Thyroid gland (tissue), 4 donors: ENCODE measurements at places on chromosomes 12 and 14. TPM values are rescaled to one million over a fixed set of nuclear protein-coding genes. Genes with fewer than 3 reads are reported as not detected.

DNA sequence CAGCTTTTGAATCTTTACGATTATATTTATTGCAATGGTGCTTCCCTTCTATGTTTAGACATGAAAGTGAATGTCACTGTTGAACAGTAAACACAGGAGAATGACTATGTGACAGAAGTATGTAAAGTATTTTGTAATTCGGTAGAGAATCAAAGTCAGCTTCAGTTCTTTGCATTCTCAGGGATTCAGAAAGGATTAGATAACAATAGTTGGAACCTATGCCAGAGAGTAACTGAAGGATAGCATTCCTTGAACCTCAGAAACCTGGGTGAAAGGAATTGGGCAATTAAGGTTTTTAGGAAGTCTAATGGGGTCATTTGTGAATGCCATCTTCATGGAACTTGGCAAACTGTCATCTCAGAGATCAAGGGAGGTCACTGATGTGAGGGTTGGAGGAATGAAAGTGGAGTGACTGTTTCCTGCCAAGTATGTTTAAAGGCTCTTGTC is 305.3 kb upstream of the DDHD1 start:
- peaks cover 21% of the 10 kb centered on the region for H3K4me1 ChIP-seq
- no peak overlapping the region for H3K4me3 ChIP-seq
- DNase-seq, result no peak
- peak overlapping the region; percentile 34 for H3K27ac ChIP-seq
- no peaks in the 10 kb centered on the region for H3K36me3 ChIP-seq

Gene NGB
- total RNA-seq, result not detected

- no peak overlapping the region for H3K4me3 ChIP-seq
- H3K4me1 ChIP-seq, result no peaks in the 10 kb centered on the region
- H3K36me3 ChIP-seq, result no peaks in the 10 kb centered on the region
- DNase-seq, result no peak
- no peak overlapping the region for H3K27ac ChIP-seq
- no peaks in the 10 kb centered on the region for H3K27me3 ChIP-seq
These were observed 190.3 kb upstream of the PPFIA2 start for GRCh38 chr12:81949416-81949815.

- H3K27me3 ChIP-seq, result no peaks in the 10 kb centered on the region
- peaks cover 39% of the 10 kb centered on the region for H3K4me1 ChIP-seq
- H3K36me3 ChIP-seq, result no peaks in the 10 kb centered on the region
- DNase-seq, result no peak
- no peak overlapping the region for H3K27ac ChIP-seq
These were observed 9.1 kb upstream of the KRT80 start for GRCh38 chr12:52200781-52201450.

- no peaks in the 10 kb centered on the region for H3K36me3 ChIP-seq
- H3K27ac ChIP-seq, result no peak overlapping the region
- no peak overlapping the region for H3K4me3 ChIP-seq
- H3K27me3 ChIP-seq, result no peaks in the 10 kb centered on the region
- DNase-seq, result no peak
These were observed 202.3 kb downstream of the NELL2 start for GRCh38 chr12:44673811-44674210.

DNA sequence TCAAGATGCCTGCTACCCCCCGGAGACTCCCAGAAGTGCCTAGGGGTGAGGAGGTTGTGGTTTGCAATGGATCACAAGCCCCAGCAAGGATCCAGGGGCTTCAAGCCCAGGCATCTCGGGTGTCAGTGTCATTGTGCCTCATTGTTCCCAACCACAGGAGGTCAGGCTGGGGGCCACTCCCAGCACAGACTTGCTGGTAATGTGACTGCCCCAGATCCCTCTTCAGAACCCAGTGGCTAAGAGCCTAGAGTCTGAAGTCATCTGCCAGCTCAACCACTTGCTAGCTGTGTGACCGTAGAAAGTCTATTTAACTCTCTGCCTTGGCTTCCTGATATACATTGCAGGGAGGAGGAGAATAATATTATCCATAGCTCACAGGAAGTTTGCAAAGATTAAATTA is 7.7 kb upstream of the ASB2 start:
- H3K36me3 ChIP-seq, result no peaks in the 10 kb centered on the region
- H3K4me1 ChIP-seq, result peaks cover 10% of the 10 kb centered on the region
- H3K27ac ChIP-seq, result no peak overlapping the region
- no peaks in the 10 kb centered on the region for H3K27me3 ChIP-seq
- DNase-seq, result peak; percentile 40
